ENCODE measurements at places on chromosomes 3 and 15.

DNA sequence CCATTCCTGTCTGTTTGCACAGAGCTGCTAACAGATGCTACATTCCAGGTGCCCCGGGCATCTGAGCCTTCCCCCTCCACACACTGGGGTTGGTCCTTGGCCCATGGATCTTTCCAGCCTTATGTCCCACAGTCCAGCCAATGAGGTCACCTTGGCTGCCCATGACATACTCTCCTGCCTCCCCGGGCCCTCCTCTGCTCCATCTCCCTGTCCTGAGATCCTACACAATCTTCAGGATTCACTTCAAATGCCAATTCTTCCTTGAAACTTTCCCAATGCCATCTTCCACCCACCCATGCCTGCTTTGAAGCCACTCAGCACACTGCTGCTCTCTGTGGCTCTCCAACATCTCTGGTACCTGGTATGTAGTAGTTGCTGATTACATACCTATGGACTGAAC is 4.3 kb downstream of the CHRNA3 start:
- no peak for DNase-seq

GRCh38 chr3:115436767-115437301 is 186.5 kb upstream of the GAP43 start:
- DNase-seq: peak; percentile 96

GRCh38 chr3:156816091-156816793 is 9.9 kb upstream of the LEKR1 start:
- peak; percentile 44 for DNase-seq

DNA sequence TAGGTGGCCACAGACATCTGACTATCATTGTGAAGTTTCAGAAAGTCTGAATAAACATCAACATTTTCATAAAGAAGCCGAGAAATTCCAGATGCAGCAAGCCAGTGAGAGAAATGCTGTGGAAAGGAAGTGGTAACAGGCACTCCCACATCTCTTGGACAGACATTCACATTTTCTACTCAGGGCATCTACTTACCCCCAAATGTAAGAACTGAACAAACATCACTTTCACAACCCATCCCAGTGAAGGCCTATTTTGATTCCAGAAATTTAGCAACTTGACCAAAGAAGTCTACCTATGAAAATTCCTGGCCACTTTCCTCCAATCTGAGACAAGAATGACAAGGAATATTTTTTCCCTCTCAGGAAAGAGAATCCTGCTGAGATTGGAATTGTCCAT is 224.8 kb upstream of the DCBLD2 start:
- DNase-seq: no peak

DNA sequence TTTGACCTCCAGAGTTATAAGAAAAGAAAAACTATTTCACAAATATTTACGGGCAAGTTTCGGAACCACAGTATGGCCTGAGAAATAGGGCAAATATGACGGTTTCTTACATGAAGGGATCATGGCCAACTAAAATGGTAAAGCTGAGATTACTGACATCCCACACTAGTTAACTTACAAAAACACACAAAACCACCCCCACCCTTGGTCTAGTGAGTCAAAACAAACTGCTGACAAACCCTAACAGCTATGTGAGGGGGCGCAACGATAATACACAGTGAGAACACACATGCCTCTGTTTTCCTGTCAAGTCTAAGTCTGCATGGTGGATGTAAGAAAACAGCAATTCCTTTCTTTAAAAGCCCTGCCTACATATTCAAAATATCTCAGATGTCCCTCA is 32.3 kb downstream of the CBLB start:
- peak; percentile 37 for DNase-seq

- no peak for DNase-seq
Observed at GRCh38 chr3:13514639-13515435, 34.1 kb upstream of the FBLN2 start.

- DNase-seq: no peak
Observed at GRCh38 chr3:189756582-189757078, 125.4 kb downstream of the TP63 start.

- DNase-seq: peak; percentile 100
Observed at GRCh38 chr15:70856884-70857561, 3.1 kb upstream of the LARP6 start.

- no peak for DNase-seq
Observed at GRCh38 chr15:45863881-45864580, 229.2 kb downstream of the SQOR start.

DNA sequence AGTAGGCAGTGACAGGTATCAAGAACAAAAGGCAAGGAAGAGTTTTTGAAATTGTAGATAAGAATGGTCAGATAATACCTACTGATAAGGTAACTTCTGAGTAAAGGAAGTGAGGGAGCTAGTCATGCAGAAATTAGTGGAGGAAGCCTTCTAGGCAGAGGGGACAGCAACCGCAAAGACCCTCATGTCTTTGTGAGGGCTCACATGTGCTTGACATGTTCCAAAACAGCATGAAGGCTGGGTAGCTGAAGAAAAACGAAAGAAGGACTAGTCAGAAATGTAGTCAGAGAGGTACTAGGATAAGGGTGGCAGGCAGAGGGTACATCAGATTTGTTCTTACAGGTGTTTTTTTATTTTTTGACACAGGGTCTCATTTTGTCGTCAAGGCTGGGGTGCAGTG is 5.3 kb downstream of the SIN3A start:
- DNase-seq: no peak

- no peak for DNase-seq
Observed at GRCh38 chr3:16504242-16504641, 9.3 kb downstream of the RFTN1 start.

DNA sequence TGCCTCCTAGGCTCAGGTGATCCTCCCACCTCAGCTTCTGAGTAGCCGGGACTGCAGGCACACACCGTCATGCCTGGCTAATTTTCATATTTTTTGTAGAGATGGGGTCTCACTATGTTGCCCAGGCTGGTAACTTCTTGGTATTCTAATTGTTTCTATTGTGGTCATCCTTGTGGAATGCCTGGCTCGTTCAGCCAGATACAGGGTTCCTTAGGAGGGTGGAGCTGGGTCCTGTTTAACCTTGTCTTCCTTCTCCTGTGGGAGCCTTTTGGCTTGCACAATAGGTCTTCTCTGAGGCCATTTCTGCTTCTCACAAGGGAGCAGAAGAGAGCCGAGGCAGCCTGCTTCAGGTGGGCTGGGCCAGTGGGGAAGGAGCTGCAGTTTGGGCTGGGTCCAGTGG is 15.7 kb downstream of the PLEKHO2 start:
- DNase-seq: peak; percentile 85

GRCh38 chr3:9169326-9169725 is 80.1 kb downstream of the SRGAP3 start:
- no peak for DNase-seq

DNA sequence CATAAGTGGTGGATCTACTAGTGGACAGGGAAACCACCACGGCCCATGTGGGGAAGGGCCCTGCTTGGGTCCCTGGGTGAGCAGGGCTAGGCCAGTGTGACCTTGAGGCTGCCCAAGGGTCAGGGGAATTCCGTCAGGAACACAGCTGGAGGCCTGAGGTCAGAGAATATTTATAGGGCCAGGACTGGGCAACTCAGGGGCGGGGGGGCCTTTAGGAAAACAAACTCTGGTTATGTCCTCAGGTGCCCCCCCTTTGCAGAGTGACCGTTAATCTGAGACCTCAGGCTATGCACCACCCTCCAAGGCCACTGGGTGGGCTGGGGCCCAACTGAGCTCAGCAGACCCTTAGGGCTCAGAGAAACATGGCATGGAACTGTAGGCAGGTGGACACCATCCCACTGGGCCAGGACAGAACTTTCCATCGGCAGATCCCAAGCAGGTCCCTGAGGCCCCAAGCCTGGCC is 2.5 kb downstream of the TWF2 start:
- no peak for DNase-seq

GRCh38 chr15:62648954-62649353 is 393.6 kb upstream of the TPM1 start:
- DNase-seq: peak; percentile 32

GRCh38 chr3:112302881-112303763 is 9.1 kb upstream of the SLC9C1 start:
- peak; percentile 44 for DNase-seq

- no peak for DNase-seq
Observed at GRCh38 chr3:182617500-182617899, 175.8 kb upstream of the ATP11B start.

DNA sequence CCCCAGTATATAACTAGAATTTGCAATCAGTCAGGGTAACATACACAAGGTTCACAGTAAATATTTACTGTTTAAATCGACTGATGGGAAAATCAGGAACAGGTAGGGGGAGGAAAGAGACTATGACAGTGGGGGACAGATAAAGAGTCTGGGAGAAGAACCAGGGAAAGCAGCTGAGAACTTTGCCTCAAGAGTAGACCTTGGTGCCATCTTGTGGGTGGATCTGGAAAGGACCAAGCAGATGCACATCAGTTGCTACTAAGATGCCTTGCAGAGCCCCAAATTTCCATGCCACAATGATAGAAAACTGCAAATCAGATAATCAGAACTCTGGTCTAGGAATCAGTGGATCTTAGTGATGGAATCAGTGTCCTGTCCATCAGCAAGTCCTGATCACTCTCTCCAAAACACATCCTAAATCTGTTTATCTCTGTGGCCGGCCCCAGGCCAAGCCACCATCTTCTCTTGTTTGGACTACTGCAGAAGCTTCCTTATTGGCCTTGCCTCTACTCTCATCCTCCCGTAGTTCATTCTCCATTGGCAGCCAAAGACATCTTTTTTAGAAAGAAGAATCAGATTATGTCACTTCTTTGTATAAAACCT is 62.7 kb downstream of the PDE8A start:
- peak; percentile 83 for DNase-seq

GRCh38 chr15:42157981-42158765 is 1.7 kb upstream of the PLA2G4F start:
- peak; percentile 66 for DNase-seq

GRCh38 chr3:52259035-52259434 is 13.5 kb downstream of the PPM1M start:
- DNase-seq: peak; percentile 82

GRCh38 chr15:85950101-85950500 is 129.6 kb upstream of the AGBL1 start:
- DNase-seq: no peak

- no peak for DNase-seq
Observed at GRCh38 chr15:90623854-90624253, 93.3 kb upstream of the BLM start.

DNA sequence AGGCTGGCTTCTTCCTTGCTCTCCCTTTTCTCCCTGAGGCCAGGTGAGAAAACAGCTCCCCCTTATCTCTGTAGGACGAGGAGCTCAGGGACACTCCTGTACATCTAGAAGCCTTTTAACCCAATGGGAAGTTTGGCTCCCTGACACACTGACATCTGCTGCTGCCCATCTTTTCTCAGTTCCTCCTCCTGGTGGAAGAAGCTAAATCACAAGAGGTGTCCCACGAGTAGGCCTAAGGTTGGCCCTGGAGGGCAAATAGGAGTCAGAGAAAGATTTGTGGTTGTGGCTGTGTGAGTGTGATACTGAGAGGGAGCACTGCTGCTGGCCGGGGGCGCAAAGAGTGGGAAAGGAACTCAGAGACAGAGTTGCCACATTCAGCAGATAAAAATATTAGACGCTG is 49.5 kb downstream of the ARHGAP31 start:
- DNase-seq: no peak

GRCh38 chr3:124467980-124468902 is 262.0 kb upstream of the UMPS start:
- DNase-seq: peak; percentile 29
